Motor neuron (in vitro differentiated cells): ENCODE measurements at places on chromosomes 13 and 19.

DNA sequence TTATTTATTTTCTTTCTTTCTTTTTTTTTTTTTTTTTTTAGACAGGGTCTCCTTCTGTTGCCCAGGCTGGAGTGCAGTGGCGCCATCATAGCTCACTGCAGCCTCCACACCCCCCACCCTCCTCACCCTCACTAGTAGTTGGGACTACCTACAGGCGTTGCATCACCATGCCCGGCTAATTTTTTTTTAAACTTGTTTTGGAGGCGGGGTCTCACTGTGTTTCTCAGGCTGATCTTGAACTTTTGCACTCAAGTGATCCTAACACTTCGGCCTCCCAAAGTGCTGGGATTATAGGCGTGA is 33.6 kb downstream of the GJA3 start:
- peak; percentile 2 for ATAC-seq

DNA sequence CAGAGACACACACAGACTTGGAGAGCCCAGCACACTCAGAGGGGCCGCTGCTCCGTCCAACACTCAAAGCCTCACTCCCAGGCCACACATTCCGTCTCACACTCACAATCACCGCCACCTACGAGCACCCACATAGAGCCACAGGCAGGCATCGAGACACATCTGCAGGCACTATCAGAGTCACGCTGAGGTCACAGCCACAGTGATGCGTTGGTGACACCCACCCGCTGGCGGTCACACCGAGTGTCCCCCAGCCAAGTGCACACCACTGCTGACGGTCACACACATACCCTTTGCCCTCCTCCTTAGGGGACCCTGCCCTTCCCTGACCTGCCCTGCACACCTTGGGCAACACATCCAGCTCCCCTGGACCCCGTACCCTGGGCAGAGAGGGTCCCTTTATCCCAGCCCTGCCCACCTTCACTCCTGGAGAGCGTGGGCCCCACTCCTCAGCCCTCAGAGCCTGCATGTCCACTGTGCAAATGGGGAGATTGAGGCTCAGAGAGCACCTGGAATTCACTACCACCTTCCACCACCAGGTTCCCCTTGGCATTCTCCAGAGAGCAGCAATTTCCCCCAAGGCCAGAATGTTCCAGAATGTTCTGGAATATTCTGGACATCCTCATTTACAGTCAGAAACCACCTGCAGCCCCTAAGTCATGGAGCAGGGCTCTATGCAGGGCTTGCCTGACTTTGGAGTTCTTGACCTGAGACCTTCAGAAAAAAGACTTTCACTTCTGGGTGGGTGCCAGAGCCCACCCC is 5.4 kb downstream of the FUT5 start:
- ATAC-seq, result no peak

GRCh38 chr19:49890349-49891311 is 6.1 kb downstream of the IL4I1 start:
- ATAC-seq, result peak; percentile 34

GRCh38 chr13:109869312-109870237 is 83.2 kb upstream of the IRS2 start:
- peak; percentile 52 for ATAC-seq

- ATAC-seq, result no peak
These were observed 310.6 kb upstream of the TSHZ3 start for GRCh38 chr19:31659897-31660210.

GRCh38 chr13:32629866-32630265 is 43.6 kb downstream of the PDS5B start:
- no peak for ATAC-seq

GRCh38 chr19:6811906-6812305 is 39.4 kb downstream of the VAV1 start:
- ATAC-seq, result no peak

DNA sequence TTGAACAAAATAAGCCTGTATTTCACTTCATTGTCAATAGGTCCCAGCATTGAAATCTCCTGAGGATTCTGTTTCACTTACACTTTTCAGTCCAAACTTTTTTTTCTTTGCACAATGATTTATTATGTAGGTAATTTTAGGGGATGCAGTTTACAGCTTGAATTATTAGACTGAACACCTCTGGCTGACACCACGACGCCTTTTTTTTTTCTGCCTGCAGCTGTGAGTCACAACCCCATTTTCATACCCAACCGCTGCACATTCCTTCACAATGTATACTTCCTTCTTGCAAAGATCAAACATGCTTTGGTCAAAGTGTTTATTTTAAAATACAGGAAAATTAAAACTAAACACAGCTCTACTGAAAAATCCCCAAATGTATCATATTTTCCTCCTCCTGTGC is 11.4 kb downstream of the ZIC2 start:
- no peak for ATAC-seq

- no peak for ATAC-seq
These were observed 122.6 kb upstream of the FNDC3A start for GRCh38 chr13:48852911-48853727.

DNA sequence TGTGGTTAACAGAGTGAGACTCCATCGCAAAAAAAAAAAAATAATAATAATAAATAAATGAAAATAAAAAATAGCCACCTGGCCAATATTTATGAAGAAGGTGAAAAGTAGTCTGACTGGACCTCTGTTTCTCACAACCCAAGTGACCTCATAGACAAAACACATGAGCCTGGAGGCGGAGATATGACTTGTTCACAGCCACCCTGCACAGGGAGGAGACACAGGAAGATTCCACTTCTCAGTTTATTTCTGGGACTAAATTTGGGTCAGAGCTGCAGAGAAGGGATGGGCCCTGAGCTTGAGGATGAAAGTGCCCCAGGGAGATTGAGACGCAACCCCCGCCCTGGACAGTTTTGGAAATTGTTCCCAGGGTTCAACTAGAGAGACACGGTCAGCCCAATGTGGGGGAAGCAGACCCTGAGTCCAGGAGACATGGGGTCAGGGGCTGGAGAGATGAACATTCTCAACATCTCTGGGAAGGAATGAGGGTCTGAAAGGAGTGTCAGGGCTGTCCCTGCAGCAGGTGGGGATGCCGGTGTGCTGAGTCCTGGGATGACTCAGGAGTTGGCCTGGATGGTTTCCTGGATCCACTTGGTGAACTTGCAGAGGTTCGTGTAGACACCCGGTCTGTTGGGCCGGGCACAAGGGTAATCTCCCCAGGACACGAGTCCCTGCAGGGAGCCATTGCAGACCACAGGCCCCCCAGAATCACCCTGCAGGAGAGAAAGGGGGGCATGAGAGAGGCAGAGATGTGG is 9.6 kb downstream of the KLK5 start:
- peak; percentile 52 for ATAC-seq

GRCh38 chr19:5820785-5821184 is 15.9 kb downstream of the NRTN start:
- no peak for ATAC-seq

GRCh38 chr19:34991542-34992333 is 8.4 kb upstream of the GRAMD1A start:
- no peak for ATAC-seq
